Neural progenitor cell (in vitro differentiated cells): ENCODE measurements at places on chromosomes 16 and 17. TPM values are rescaled to one million over a fixed set of nuclear protein-coding genes. Genes with fewer than 3 reads are reported as not detected.

Gene ZNF319
- 1.4 and 5.5 TPM in 2 replicates for total RNA-seq

Gene KRT15
- 0.15 TPM in 1 of 2 replicates, not detected in the other for total RNA-seq

Gene MAPT
- 1.4 and 2.4 TPM in 2 replicates for total RNA-seq

Gene CBLN1
- 0.11 and 0.31 TPM in 2 replicates for total RNA-seq

Gene WFDC1
- not detected in 2 replicates for total RNA-seq

Gene PLA2G10
- total RNA-seq = not detected in 2 replicates

Gene ACSM2A
- not detected in 2 replicates for total RNA-seq

Gene PLXDC1
- total RNA-seq = 2.1 and 2.5 TPM in 2 replicates

Gene BCL7C
- total RNA-seq = 18.3 and 32.1 TPM in 2 replicates

Gene GCGR
- total RNA-seq = not detected in 2 replicates

Gene GP1BA
- total RNA-seq = not detected in 2 replicates

Gene ITGA2B
- 4.7 and 8.0 TPM in 2 replicates for total RNA-seq

Gene EVI2B
- not detected in 2 replicates for total RNA-seq

Gene PDILT
- total RNA-seq = not detected in 2 replicates

Gene CASKIN1
- total RNA-seq = 1.6 and 9.0 TPM in 2 replicates

Gene MYLK3
- 0.28 and 1.6 TPM in 2 replicates for total RNA-seq

Gene KCTD19
- 1.1 TPM in 2 replicates for total RNA-seq

Gene EVPL
- total RNA-seq = not detected in 2 replicates

Gene CD68
- 0.95 TPM in 1 of 2 replicates, not detected in the other for total RNA-seq

Gene LPCAT2
- 7.2 and 14.2 TPM in 2 replicates for total RNA-seq

Gene CDIP1
- 13.1 and 32.6 TPM in 2 replicates for total RNA-seq

Gene KRTAP17-1
- total RNA-seq = not detected in 2 replicates

Gene DHRS7B
- 21.6 and 29.9 TPM in 2 replicates for total RNA-seq

Gene FOXC2
- not detected in 2 replicates for total RNA-seq

Gene PSMC3IP
- 22.8 and 23.7 TPM in 2 replicates for total RNA-seq

Gene HOXB1
- not detected in 2 replicates for total RNA-seq

Gene FBXW10
- total RNA-seq = 0.15 and 0.24 TPM in 2 replicates

Gene DPEP2
- total RNA-seq = not detected in 2 replicates

Gene TBX6
- 0.39 and 2.8 TPM in 2 replicates for total RNA-seq

Gene TMC8
- 0.09 TPM in 1 of 2 replicates, not detected in the other for total RNA-seq

Gene NPIPB9
- total RNA-seq = 2.8 TPM in 1 of 2 replicates, not detected in the other

Gene HAS3
- total RNA-seq = 2.5 and 3.3 TPM in 2 replicates

Gene TPSG1
- total RNA-seq = not detected in 2 replicates

Gene SRL
- 0.06 and 0.22 TPM in 2 replicates for total RNA-seq

Gene EVPLL
- total RNA-seq = not detected in 2 replicates

Gene ARL5C
- total RNA-seq = not detected in 2 replicates

Gene HYDIN
- 4.0 and 5.9 TPM in 2 replicates for total RNA-seq

Gene KCNAB3
- total RNA-seq = 1.0 and 2.7 TPM in 2 replicates

Gene GFAP
- total RNA-seq = 0.45 and 0.46 TPM in 2 replicates

Gene LRRC37A
- total RNA-seq = 5.4 and 7.9 TPM in 2 replicates

Gene WFIKKN2
- total RNA-seq = not detected in 2 replicates

Gene CLEC19A
- total RNA-seq = 1.9 and 8.2 TPM in 2 replicates

Gene CCL17
- not detected in 2 replicates for total RNA-seq
